ENCODE measurements at places on chromosomes 11 and 22. TPM values are rescaled to one million over a fixed set of nuclear protein-coding genes. Genes with fewer than 3 reads are reported as not detected.
A peak's percentile ranks its signal among the peaks of the same experiment; 100 is the strongest.

The SPON1 gene
- not detected for total RNA-seq

GRCh38 chr11:119100246-119100970 is 1.2 kb downstream of the DPAGT1 start:
- peaks cover 37% of the 10 kb centered on the region for H3K4me1 ChIP-seq
- H3K27me3 ChIP-seq: no peaks in the 10 kb centered on the region
- DNase-seq: no peak

The DSCAML1 gene
- total RNA-seq: not detected

The RTN4R gene
- 5.5 TPM for total RNA-seq

DNA sequence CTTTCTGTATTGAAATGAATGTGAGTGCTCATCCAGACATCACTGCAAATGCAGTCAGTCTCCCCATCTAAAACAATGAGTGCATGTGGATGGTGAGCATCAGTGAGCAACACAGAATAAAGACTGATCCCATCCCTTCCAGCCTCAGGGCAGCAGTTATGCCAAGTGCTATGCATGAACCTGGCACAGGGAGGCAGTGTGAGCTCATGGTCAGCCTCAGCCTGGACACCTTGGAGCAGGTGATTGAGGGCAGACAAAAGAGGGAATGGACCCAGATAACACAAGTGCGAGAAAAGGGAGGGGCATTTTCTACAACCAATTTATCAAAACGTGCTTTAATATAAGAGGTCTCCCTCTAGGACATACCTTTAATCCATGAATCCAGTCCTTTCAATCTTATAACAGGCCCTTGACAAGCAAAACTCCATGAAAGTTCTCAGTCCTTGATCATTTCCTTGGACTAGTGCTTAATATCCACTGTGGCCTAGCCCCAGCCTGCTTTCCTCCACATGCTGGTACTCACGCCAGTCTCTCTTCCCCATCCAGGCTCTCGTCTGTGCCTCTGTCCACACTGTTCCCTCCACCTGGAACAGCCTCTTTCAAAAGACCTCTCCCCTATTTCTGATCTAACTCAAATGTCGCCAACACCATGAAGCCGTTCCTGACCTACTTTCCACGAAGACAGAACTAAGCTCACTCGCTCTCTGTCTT is 50.5 kb upstream of the LRRC55 start:
- no peak overlapping the region for H3K27ac ChIP-seq
- no peak for DNase-seq
- H3K4me3 ChIP-seq: no peak overlapping the region
- H3K36me3 ChIP-seq: no peaks in the 10 kb centered on the region
- H3K27me3 ChIP-seq: peaks cover 53% of the 10 kb centered on the region
- no peaks in the 10 kb centered on the region for H3K4me1 ChIP-seq

- H3K4me1 ChIP-seq: no peaks in the 10 kb centered on the region
- no peaks in the 10 kb centered on the region for H3K27me3 ChIP-seq
- no peaks in the 10 kb centered on the region for H3K36me3 ChIP-seq
- no peak overlapping the region for H3K4me3 ChIP-seq
- H3K27ac ChIP-seq: no peak overlapping the region
- no peak for DNase-seq
Measured at GRCh38 chr22:48635816-48636215, 1191.9 kb downstream of the BRD1 start.

- peaks cover 17% of the 10 kb centered on the region for H3K36me3 ChIP-seq
- H3K4me1 ChIP-seq: no peaks in the 10 kb centered on the region
- DNase-seq: no peak
- H3K27ac ChIP-seq: no peak overlapping the region
- no peaks in the 10 kb centered on the region for H3K27me3 ChIP-seq
Measured at GRCh38 chr11:124123622-124124021, 8.4 kb downstream of the VWA5A start.

DNA sequence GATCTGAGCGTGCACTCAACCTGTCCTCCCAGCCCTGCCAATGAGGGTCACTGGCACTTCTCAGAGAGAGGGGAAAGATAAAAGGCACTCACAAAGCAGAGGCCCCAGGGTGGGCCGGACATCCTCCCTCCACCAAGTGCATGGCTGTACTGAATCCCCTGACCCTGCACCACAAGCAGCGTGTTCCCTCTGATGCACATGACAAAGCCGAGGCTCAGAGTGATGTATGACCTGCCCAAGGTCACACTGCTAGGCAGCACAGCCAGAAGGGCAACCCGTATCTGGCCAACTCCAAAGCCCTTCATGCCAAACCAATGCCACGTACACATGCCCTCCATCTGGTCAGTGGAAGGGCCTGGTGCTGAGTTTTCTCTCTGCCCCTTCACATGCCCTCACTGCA is 22.1 kb downstream of the SPATA19 start:
- H3K27ac ChIP-seq: no peak overlapping the region
- H3K36me3 ChIP-seq: no peaks in the 10 kb centered on the region
- no peaks in the 10 kb centered on the region for H3K4me1 ChIP-seq
- H3K4me3 ChIP-seq: no peak overlapping the region

DNA sequence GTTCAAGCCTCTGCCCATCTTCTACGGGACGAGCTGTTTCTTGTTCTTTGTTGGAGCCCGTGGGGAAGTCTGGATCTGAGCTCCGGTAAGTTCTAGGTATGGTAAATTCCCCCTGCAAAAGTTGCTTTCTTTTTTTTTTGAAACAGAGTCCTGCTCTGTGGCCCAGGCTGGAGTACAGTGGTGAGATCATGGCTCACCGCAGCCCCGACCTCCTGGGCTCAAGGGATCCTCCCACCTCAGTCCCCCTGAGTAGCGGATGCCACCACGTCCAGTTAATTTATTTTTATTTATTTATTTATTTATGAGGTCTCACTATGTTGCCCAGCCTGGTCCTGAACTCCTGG is 35.5 kb upstream of the MOB2 start:
- no peaks in the 10 kb centered on the region for H3K27me3 ChIP-seq
- H3K27ac ChIP-seq: no peak overlapping the region
- no peaks in the 10 kb centered on the region for H3K36me3 ChIP-seq
- H3K4me3 ChIP-seq: no peak overlapping the region
- H3K4me1 ChIP-seq: peaks cover 18% of the 10 kb centered on the region
- DNase-seq: no peak

The MYBPC3 gene
- not detected for total RNA-seq

The OR5P2 gene
- not detected for total RNA-seq

- no peak overlapping the region for H3K27ac ChIP-seq
- H3K4me3 ChIP-seq: no peak overlapping the region
- peaks cover 25% of the 10 kb centered on the region for H3K4me1 ChIP-seq
- no peaks in the 10 kb centered on the region for H3K27me3 ChIP-seq
Measured at GRCh38 chr11:25766332-25767015, 565.5 kb upstream of the ANO3 start.

DNA sequence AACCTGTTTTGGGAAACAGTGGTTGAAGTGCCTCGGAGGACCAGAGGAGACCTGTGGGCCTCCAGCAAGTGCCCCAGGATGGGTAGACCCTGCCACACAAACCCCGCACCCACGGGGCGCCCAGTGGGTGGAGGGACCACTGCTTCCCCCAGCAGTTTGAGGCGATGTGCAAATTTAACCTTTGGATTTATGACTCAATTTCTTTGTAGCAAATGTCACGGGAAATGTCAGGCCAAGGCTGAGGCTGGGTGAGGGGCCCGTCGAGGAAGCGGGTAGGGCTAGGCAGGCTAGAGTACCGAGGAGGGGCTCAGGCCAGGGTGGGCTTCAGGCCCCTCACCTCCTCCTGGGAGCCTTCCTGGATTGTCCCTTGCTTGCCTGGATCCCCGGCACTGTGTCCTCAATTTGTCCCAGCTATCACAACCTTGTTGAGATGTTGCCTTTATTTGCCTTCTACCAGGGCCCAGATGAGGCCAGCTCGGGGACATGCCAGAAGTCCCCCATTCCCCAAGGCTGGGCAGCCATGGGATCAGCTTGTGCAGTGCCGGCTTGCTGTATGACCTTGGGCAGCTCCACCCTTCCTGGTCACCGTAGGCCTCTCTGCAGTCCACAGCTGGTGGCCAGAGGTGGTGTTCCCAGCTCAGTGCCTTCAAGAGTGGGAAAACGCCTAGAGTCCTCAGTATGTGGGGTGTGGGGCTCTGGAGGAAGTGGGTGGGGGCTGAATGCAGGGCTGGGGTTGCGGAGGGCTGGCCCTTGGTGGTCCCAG is 39.5 kb upstream of the PRODH start:
- H3K27ac ChIP-seq: no peak overlapping the region
- peak; percentile 69 for DNase-seq
- H3K4me1 ChIP-seq: no peaks in the 10 kb centered on the region
- peaks cover 6% of the 10 kb centered on the region for H3K27me3 ChIP-seq
- no peak overlapping the region for H3K4me3 ChIP-seq
- H3K36me3 ChIP-seq: no peaks in the 10 kb centered on the region

The NCR3LG1 gene
- 9.4 TPM for total RNA-seq

The PHOX2A gene
- total RNA-seq: not detected

The MMP13 gene
- 6.5 TPM for total RNA-seq

The RBM14 gene
- total RNA-seq: 43.9 TPM

- no peaks in the 10 kb centered on the region for H3K36me3 ChIP-seq
- DNase-seq: no peak
- H3K4me1 ChIP-seq: no peaks in the 10 kb centered on the region
- H3K27ac ChIP-seq: no peak overlapping the region
- peaks cover 23% of the 10 kb centered on the region for H3K27me3 ChIP-seq
Measured at GRCh38 chr22:26287382-26288225, 118.3 kb downstream of the SEZ6L start.

The PRAME gene
- total RNA-seq: not detected

GRCh38 chr22:39409516-39410029 is 10.0 kb downstream of the TAB1 start:
- H3K36me3 ChIP-seq: peaks cover 2% of the 10 kb centered on the region
- H3K4me3 ChIP-seq: no peak overlapping the region
- no peaks in the 10 kb centered on the region for H3K27me3 ChIP-seq

- no peaks in the 10 kb centered on the region for H3K4me1 ChIP-seq
- H3K4me3 ChIP-seq: no peak overlapping the region
- no peak overlapping the region for H3K27ac ChIP-seq
Measured at GRCh38 chr11:56474729-56475235, 1.6 kb upstream of the OR5M3 start.

DNA sequence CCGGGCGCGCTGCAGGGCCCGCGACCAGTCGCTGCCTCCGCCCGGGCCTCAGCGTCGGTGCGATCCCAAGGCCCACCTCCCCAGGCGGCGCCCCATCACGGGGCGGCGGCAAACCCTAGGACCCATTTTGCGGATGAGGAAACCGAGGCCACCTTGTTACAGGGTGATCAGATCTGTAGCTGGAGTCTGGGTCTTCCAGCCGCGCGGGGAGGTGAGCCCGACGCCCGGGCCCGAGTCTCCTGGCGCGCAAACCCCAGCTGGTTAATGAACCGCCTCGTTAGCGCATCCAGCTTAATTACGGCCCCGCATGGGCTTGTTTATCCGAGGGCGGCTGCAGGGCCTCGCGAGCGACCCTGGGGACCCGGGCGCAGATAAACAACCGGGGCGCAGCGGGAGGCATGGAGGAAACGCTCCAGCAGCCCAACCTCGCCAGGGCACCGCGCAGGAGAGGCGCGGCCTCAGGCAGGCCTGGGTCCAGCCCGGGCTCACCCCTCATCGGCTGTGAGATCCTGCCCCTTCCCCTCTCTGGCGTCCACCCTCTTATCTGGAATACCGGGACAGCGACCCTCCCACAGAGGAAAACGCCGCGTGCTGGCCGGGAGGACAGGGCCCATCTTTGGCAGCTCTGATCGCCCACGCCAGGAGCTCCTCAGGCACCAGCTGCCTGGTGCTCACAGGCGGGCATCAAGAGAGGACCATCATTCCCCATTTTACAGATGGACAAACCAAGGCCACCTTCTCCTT is 14.7 kb downstream of the OTUB1 start:
- peaks cover 8% of the 10 kb centered on the region for H3K4me1 ChIP-seq
- H3K36me3 ChIP-seq: peaks cover 7% of the 10 kb centered on the region
- H3K27me3 ChIP-seq: no peaks in the 10 kb centered on the region
- no peak for DNase-seq
- no peak overlapping the region for H3K27ac ChIP-seq
- no peak overlapping the region for H3K4me3 ChIP-seq

The CNIH2 gene
- 2.5 TPM for total RNA-seq

DNA sequence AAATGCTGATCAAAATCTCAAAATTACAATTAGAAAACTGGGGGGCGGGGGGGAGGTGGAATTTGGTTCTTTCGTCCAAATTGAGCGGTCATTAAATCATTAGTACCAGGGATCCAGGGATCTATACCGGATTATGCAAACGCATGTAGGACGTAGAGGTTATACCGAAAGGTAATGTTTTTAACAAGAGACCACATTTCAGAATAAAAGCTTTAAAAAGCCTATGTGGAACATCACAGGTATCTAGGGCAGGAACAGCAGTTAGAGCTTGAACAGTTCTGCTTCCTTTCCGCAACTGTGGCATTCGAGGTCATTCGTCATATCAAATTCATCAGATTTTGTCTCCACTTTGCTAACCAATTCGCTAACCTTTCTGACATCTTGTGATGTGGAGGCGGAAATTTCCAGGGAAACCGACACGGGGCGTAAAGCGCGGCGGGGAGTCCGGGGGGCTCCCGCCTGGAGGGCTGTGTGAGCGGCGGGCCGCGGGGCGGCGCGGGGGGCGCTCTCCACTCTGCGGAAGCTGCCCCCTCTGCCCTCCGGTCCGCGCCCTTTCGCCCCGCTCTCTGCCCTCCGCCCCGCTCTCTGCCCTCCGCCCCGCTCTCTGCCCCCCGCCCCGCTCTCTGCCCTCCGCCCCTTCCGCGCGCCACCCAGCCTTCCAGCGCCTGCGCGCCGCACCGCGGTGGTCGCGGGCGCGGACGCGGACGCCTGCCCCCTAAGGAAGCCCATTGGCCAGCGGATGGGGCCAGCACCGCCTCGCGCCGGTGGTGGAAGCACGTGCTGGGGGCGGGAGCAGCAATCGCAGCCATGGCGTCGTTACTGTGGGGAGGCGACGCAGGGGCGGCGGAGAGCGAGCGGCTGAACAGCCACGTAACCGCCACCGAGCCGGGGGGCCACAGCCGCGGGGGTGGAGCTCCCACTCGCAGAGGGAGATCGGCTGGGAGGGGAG is at the start of gene DDX25:
TSS of gene DDX25 (plus strand) at position 798 of the 949 bp plus-strand sequence. CDS start at position 808, 10 bp downstream.
- no peak within 1 kb of the TSS for H3K27ac ChIP-seq
- peak within 1 kb of the TSS; percentile 96 for H3K4me3 ChIP-seq
- H3K36me3 ChIP-seq: peaks cover 5% of the 10 kb centered on the region
- peaks cover 39% of the 10 kb centered on the region for H3K27me3 ChIP-seq
- peaks cover 20% of the 10 kb centered on the region for H3K4me1 ChIP-seq

- no peak overlapping the region for H3K4me3 ChIP-seq
- no peaks in the 10 kb centered on the region for H3K36me3 ChIP-seq
- no peaks in the 10 kb centered on the region for H3K27me3 ChIP-seq
- no peak for DNase-seq
- H3K4me1 ChIP-seq: peaks cover 25% of the 10 kb centered on the region
Measured at GRCh38 chr11:67345920-67346819, 7.2 kb downstream of the POLD4 start.

The SLC25A17 gene
- total RNA-seq: 18.5 TPM

- no peaks in the 10 kb centered on the region for H3K4me1 ChIP-seq
- no peak overlapping the region for H3K27ac ChIP-seq
- no peak for DNase-seq
- peaks cover 30% of the 10 kb centered on the region for H3K27me3 ChIP-seq
- H3K4me3 ChIP-seq: no peak overlapping the region
Measured at GRCh38 chr11:2261436-2262230, 8.8 kb downstream of the ASCL2 start.

GRCh38 chr11:116890193-116890592 is 52.8 kb upstream of the APOA1 start:
- H3K4me3 ChIP-seq: no peak overlapping the region
- DNase-seq: no peak
- H3K27me3 ChIP-seq: no peaks in the 10 kb centered on the region
- H3K27ac ChIP-seq: peak overlapping the region; percentile 8
- peaks cover 6% of the 10 kb centered on the region for H3K36me3 ChIP-seq

GRCh38 chr11:17504330-17505107 is 27.9 kb upstream of the ABCC8 start:
- H3K4me3 ChIP-seq: no peak overlapping the region
- no peak overlapping the region for H3K27ac ChIP-seq
- peaks cover 18% of the 10 kb centered on the region for H3K27me3 ChIP-seq
- no peaks in the 10 kb centered on the region for H3K36me3 ChIP-seq
- H3K4me1 ChIP-seq: peaks cover 12% of the 10 kb centered on the region

The GPR83 gene
- total RNA-seq: not detected

Measured in chondrocyte (in vitro differentiated cells).